ENCODE measurements at places on chromosomes 4 and X. TPM values are rescaled to one million over a fixed set of nuclear protein-coding genes. Genes with fewer than 3 reads are reported as not detected.
A peak's percentile ranks its signal among the peaks of the same experiment; 100 is the strongest.

The PPEF2 gene
- 0.15 TPM for total RNA-seq

- H3K27me3 ChIP-seq, result no peaks in the 10 kb centered on the region
- no peak for DNase-seq
- peak overlapping the region; percentile 95 for H3K27ac ChIP-seq
Observed at GRCh38 chr4:156972379-156973015, 898 bp upstream of the PDGFC start.

DNA sequence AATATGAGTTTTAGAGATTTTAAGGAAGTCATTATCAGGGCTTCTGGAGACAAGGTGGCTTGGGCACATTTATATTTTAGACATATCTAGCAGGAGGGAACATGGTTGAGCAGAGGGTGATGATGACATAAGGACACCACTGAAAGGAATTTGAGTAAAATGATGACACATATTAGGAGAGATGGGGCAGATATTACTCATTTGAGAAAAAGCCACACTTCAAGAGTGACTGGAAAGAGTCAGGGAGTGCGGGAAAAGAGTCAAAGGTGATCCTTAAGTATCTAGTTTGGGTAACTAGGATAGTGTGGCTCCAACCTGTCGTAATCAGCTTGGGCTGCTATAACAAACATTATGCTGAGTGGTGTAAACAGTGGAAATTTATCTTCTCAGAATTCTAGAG, 377.7 kb downstream of the PACRGL start:
- no peak overlapping the region for H3K4me3 ChIP-seq
- H3K27me3 ChIP-seq, result no peaks in the 10 kb centered on the region
- no peak for DNase-seq
- no peaks in the 10 kb centered on the region for H3K4me1 ChIP-seq
- H3K27ac ChIP-seq, result no peak overlapping the region
- H3K36me3 ChIP-seq, result no peaks in the 10 kb centered on the region

GRCh38 chr4:17068392-17068791, 169.9 kb upstream of the LDB2 start:
- no peaks in the 10 kb centered on the region for H3K4me1 ChIP-seq
- H3K27ac ChIP-seq, result no peak overlapping the region
- no peaks in the 10 kb centered on the region for H3K27me3 ChIP-seq
- DNase-seq, result no peak
- H3K4me3 ChIP-seq, result no peak overlapping the region

GRCh38 chr4:99833756-99834155, 17.1 kb downstream of the DAPP1 start:
- H3K4me1 ChIP-seq, result no peaks in the 10 kb centered on the region
- H3K27ac ChIP-seq, result no peak overlapping the region
- H3K36me3 ChIP-seq, result no peaks in the 10 kb centered on the region
- no peak for DNase-seq

DNA sequence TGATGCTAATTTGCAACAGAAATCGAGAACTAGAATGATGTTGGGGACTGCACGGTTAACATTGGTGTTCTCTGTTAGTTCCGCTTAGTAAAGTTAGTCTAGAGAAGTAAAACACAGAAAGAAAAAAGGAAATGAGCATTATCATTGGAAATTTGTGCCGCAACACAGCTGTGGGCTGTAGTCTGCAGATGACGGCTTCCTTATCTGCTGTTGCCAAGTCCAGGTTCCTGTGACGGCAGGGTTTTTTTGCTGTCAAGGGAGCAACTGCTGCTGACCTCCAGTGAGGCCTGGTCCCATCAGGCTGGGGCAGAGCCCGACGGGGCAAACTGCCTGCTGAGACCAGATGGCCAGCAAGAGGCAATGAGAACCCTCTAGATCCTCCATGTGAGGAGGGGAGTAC, 38.9 kb upstream of the PHEX start:
- H3K36me3 ChIP-seq, result no peaks in the 10 kb centered on the region
- no peaks in the 10 kb centered on the region for H3K4me1 ChIP-seq
- no peaks in the 10 kb centered on the region for H3K27me3 ChIP-seq
- no peak overlapping the region for H3K4me3 ChIP-seq
- no peak overlapping the region for H3K27ac ChIP-seq

DNA sequence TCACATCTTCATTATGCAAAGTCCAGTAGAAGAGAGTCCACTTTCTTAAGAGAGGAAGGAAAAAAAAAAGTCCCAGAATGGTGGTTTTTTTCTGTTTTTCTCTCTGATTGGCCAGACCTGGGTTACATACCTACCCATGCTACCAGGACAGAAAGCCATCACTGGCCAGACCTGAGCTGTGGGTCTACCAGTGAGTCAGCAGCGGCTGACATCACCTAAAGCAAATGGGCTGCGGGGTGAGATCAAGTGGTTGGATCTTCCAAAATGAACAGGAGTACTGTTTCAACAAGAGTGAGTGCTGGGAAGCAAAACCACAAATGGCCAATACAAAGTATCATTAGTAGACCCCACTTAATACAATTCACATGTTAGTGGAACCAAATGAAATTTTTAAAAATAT, 1.6 kb upstream of the NDST3 start:
- DNase-seq, result no peak
- no peak overlapping the region for H3K4me3 ChIP-seq
- H3K27me3 ChIP-seq, result no peaks in the 10 kb centered on the region
- H3K27ac ChIP-seq, result no peak overlapping the region
- H3K4me1 ChIP-seq, result no peaks in the 10 kb centered on the region

The DNAAF6 gene
- total RNA-seq, result not detected

- H3K4me1 ChIP-seq, result no peaks in the 10 kb centered on the region
- no peak overlapping the region for H3K27ac ChIP-seq
- no peak overlapping the region for H3K4me3 ChIP-seq
Observed at GRCh38 chr4:177778623-177779022, 336.4 kb upstream of the AGA start.

DNA sequence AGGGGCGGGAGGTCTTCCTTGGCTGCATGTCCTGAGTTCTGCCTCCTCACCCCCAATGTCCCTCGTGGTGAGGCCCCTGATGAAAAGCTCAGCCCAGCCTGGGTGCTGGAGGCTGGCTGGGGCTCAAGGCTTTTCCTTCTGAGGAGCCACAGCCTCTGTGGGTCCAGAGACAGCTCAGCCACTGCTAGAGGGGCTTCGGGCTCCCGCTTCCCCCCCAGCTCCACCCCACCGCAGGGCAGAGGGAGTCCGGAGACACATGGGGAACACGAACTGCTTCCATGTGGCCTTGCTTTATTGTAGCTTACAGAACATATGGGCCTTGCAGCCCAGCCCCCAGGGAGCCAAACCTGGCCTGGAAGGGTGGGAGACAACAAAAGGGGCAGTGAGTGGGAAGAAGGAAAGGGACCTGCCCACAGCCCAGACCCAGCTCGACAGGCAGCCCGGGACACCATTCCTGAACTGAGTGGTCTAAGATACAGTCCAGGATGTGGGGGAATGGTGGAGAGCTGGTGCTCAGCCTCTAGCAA, 89.9 kb upstream of the NKX1-1 start:
- no peak overlapping the region for H3K27ac ChIP-seq
- no peak overlapping the region for H3K4me3 ChIP-seq
- H3K36me3 ChIP-seq, result no peaks in the 10 kb centered on the region
- no peaks in the 10 kb centered on the region for H3K4me1 ChIP-seq
- no peak for DNase-seq

GRCh38 chr4:114479595-114479994, 119.0 kb upstream of the UGT8 start:
- no peak overlapping the region for H3K27ac ChIP-seq
- no peaks in the 10 kb centered on the region for H3K36me3 ChIP-seq
- H3K4me1 ChIP-seq, result no peaks in the 10 kb centered on the region
- H3K27me3 ChIP-seq, result no peaks in the 10 kb centered on the region
- no peak for DNase-seq

The IL3RA gene
- 2.9 TPM for total RNA-seq

DNA sequence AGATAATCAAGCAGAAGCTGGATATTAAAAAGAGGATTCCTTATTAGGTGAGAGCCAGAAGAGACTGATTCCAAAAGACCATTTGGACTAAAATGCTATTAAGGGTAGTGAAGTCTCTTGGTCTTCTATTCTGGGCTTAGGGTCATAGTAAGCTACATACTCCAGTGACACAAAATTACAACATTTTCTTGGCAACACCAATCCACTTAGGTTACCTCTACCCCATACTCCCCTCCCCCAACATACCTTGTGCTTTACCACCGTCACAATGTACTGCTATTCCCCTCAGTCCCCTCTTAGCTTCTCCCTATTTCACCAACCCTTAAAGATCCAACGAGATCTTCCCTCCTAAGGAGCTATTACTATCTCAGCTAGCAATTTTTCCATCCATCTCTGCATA, 11.4 kb downstream of the RLIM start:
- no peaks in the 10 kb centered on the region for H3K36me3 ChIP-seq
- DNase-seq, result no peak
- H3K4me1 ChIP-seq, result no peaks in the 10 kb centered on the region
- no peak overlapping the region for H3K27ac ChIP-seq
- no peak overlapping the region for H3K4me3 ChIP-seq

Data from breast epithelium (tissue), 4 donors.